Endothelial cell (in vitro differentiated cells): ENCODE measurements at places on chromosomes 1 and 21. TPM values are rescaled to one million over a fixed set of nuclear protein-coding genes. Genes with fewer than 3 reads are reported as not detected.

KCNJ6 gene
- total RNA-seq: 0.41 TPM

IL20 gene
- total RNA-seq: not detected

POU3F1 gene
- 1.2 TPM for total RNA-seq

BCL2L15 gene
- total RNA-seq: 0.49 TPM

FCRL1 gene
- total RNA-seq: not detected

WNT9A gene
- total RNA-seq: 1.0 TPM

CELA3B gene
- total RNA-seq: not detected
